ENCODE measurements at places on chromosomes 16 and 17. TPM values are rescaled to one million over a fixed set of nuclear protein-coding genes. Genes with fewer than 3 reads are reported as not detected.
A peak's percentile ranks its signal among the peaks of the same experiment; 100 is the strongest.

Gene RHBDL3
- 0.40 TPM for total RNA-seq

DNA sequence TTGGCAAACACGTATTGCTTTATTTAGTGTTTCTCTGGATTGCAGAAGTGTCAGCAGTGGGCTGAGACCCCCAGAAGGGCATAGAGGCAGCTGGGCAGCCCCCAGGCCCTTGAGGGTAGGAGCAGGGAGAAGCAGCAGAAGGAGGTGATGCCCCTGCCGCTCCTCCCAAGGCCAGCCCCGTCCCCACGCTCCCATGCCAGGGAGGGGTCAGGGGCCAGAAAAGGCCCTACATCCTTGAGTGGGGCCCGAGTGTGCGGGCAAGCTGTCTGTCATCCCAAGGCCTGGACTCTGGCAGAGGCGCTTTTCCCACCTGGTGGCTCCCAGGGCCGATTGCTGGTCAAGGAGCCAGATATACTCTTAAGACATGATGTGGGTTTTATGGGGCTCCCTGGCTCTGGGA lies 8.2 kb upstream of the CRK start:
- DNase-seq, result no peak

Gene GAN
- total RNA-seq, result 11.6 TPM

Gene NPIPA3
- 2.3 TPM for total RNA-seq

Gene TBX2
- total RNA-seq, result 33.9 TPM

GRCh38 chr17:8430966-8431365 lies 4.7 kb upstream of the NDEL1 start:
- peak; percentile 61 for DNase-seq

DNA sequence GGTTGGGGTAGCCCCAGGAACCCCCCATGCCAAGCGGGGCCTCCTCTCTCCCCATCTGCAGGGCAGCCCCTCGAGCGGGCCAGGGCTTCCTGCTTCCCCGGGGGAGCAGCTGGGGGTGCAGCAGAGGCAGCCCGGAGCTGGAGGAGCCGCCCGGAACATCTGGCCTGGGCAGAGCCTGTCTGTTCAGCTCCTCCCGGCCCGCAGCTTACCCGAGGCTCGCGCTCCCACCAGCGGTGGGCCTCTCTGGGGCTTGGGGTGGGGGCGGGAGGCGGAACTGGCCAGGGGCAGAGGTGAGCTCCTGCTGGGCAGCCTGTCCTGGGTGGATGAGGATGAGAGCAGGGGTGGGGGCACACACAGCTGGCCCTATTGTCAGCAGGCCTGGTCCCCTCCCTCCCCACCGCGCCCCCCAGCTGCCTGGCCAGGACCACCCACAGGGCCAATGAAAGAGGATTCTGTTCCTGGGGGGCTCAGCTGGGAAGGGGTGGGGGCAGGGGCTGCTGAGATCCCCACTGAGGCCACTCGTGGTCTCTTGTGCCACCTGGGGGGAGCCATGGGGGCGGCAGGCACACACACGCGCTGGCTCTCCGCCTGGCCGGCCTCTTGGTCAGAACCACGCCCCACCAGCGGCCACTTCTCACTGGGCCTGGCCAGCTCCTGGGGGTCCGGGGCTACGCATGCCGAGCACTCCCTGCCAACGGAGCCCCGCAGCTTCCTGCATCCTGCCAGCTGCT lies 34.7 kb downstream of the BAHCC1 start:
- no peak for DNase-seq

GRCh38 chr16:12688951-12689850 lies 114.5 kb downstream of the CPPED1 start:
- no peak for DNase-seq

DNA sequence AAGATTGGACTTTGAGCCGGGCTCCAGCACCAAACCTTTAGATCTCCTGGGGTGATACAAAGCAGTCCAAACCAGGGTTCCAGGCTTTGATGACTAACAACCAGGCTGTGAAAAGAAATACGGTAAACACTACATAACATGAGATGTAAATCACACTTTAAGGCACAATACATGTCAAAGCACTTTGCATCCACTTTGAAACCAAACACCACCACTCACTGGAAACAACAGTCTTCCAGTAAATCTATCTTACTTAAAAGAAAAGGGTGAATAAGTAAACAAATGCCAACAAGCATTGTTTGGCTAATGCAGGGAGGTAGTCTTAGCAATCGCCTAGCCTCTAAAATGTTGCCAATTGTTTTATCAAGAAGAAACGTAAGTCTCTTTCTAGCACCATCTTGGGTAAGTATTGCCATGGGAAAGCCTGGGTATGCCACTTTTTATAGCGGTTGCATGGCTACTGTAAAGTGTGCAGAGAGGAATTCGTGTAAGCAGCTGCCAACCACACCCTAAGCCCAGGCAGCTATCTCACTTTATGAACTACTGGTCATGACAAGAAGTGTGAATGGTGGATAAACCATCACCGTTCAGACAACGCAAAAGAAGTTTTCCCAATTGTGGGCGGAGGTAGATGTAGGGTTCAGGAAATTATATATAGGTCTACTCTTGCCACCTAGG lies 267.4 kb upstream of the PSMD7 start:
- DNase-seq, result no peak

DNA sequence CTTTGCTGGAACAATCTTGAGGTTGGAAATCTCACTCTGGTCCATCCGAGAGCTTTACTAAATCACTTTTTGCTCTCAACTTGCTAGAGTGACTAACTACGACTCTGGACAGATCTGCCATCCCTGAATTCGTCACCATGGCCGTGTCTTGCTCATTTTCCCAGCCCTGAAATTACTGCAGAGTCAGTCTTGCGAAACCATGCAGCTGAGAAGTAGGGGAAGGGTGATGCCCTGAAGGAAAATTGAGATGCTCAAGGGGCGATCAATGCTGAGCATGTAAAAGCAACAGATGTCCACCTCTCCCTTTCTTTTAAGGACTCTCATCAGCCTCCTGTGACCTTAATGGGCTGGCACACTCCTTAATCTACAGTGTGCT lies 18.8 kb downstream of the PCTP start:
- DNase-seq, result no peak

Gene EEF2K
- total RNA-seq, result 30.2 TPM

DNA sequence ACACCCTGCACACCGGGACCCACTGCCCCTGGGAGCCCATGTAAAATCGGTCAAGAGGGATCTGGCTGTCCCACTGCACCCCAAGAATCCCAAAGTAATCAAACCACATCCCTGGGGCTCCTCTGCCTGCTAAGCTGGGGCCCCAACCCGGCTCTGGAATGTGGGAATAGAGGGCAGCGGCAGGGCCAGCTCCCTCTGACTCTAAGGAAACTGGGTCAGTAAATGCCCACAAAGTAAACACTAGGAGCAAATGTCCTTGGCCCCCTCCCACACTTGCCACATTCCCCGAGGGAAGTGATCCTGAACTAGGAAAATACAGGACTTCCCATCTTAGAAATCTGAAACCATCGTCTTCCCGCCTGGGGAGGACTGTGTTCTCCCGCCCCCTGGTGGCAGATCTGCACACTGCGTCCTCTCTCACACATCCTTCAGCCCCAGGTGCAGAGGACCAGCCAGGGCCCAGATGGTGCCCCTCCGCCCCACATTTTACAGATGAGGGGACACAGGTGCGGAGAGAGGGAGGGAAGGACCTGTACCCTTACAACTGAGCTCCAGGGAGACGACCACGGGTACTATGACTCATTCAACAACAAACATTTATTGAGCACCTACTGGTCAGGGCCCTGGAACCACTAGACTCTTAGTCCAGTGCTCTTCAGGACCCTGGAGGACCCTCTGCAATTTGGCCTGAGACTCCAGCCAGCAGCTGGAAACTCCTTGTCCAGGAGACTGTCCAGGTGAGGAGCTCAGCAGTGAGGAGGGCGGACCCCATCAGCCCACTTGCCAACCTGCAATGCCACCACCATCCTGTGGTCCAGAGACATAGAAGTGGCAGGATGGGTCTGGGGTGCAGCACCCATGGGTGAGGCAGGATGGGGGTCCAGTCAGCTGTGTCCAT lies 10.1 kb downstream of the P3H4 start:
- DNase-seq, result peak; percentile 81

- DNase-seq, result no peak
Measured at GRCh38 chr17:48514477-48514876, 16.3 kb downstream of the HOXB1 start.

- DNase-seq, result no peak
Measured at GRCh38 chr16:11350921-11351335, 5.7 kb downstream of the RMI2 start.

DNA sequence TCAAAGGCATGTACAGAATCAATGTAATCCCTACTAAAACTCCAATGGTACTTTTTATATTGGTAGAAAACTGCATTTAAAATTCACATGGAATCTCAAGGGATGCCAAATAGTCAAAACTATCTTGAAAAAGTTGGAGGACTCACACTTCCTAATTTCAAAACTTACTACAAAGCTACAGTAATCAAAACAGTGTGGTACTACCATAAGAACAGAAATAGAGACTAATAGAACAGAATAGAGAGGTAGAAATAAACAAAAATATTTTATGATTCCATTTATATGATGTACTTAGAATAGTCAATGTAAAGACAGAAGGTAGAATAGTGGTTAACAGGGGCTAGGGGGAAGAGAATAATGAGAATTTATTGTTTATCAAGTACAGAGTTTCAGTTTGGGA lies 8.8 kb downstream of the TRIM37 start:
- DNase-seq, result no peak

- no peak for DNase-seq
Measured at GRCh38 chr17:77297693-77298666, 157.2 kb downstream of the SEC14L1 start.

GRCh38 chr17:40340880-40341807 lies 23.4 kb downstream of the GJD3 start:
- DNase-seq, result peak; percentile 91

- DNase-seq, result no peak
Measured at GRCh38 chr17:54085934-54086333, 263.2 kb downstream of the KIF2B start.

Gene SMCR8
- total RNA-seq, result 19.4 TPM

GRCh38 chr16:81472391-81472790 lies 27.8 kb downstream of the CMIP start:
- no peak for DNase-seq

Gene MAP2K3
- 74.0 TPM for total RNA-seq

- DNase-seq, result no peak
Measured at GRCh38 chr17:72937707-72938106, 154.8 kb downstream of the SLC39A11 start.

DNA sequence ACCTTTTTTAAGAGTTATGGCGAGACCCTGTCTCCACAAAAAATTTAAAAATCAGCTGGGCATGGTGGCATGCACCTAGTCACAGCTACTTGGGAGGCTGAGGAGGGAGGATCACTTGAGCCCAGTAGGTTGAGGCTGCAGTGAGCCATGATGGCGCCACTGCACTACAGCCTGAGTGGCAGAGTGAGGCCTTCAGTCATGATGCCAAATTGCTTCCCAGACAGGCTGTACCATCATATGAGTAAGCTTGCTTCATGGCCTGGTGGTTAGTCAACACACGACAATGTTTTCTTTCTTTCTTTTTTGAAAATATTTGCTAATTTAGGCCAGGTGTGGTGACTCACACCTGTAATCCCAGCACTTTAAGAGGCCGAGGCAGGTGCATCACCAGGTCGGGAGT lies 12.5 kb downstream of the NTAN1 start:
- DNase-seq, result no peak

Gene CHD9NB
- 4.8 TPM for total RNA-seq

DNA sequence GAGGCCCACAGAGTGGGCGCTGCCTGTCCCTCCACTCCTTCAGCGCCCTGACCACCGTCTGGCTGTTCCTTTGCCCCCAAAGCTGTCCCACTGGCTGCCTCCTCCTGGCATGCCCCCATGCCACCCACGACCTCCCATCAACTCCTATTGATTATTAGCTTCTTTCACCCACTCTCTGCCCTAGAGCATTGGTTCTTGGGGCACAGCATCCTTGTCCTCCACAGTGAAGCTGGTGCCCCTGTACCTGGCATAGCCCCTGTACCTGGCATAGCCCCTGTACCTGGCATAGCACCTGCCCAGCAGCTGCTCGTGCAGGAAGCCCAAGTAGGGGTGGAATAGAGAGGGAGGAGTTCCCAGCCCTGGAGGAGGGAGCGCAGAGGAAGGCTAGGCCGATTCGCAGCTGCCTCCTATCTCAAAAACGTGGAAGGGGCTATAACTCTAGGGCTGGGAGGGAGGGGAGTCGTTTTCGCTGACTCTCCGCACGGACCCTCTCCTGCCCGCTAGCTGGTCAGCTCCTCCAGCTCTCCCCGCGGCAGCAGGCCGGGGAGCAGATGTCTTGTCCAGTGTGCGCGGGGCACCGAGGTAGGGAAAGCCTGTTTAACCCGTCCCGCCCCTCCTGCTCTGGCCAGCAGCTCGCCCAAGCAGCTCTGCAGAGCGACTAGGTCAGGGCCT lies 5.7 kb upstream of the ACTG1 start:
- no peak for DNase-seq

DNA sequence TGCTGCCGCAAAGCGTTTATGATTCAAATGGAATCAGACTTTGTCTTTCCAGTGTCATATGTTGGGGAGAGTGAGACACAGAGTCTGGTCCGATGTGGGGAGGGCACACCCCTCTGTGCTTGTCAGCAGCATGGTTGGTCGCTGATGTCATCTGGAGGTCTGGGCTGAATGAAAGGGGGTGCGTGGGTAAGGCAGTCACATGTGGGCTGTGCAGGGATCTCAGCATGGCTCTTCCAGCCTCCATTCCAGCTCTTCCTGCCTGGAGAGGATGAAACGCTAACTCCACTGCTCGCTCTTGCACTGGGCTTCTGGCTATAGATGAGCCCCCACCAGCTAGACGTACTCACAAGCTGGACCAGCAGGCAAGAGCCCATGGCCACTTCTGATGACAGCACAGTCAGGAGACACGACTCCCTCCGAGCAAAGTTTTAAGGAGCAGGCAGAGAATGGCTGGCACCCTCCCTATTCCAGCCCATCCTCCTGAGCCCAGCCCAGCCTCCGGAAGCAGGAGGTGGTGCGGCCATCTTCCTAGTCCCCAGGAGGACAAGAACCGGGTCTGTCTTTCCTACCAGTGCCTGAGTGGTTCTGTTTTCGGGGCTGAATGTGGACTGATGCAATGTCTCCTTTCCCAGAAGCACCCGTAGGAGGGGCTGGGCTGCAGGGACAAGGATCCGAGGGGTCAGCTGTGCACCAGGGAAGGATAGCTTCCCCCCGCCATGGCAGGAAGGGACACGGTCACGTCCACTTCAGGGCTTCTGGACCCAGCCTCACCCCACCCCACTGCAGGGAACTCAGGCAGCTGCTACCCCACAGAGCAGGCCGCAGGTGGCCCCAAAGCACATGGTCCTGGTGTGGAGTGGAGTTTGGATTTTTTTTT lies 41.5 kb upstream of the CBFA2T3 start:
- DNase-seq, result no peak
